ENCODE measurements at places on chromosomes 2 and 18.

DNA sequence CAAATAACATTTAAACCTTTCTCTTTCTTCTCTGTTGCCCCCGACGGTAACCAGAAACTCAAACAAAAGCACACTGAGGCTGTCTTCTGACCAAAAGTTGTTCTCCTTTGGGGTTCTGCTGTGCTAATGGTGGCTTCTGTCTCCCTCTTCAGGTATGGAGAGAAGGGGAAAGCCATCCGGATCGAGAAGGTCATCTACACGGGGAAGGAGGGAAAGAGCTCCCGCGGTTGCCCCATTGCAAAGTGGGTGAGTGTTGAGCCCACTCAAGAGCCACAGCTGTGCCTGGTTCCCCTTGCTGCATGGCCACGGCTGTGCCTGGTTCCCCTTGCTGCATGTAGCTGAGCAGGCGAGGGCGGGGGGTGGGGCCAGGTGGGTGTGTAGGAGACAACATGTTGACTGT lies 67.4 kb downstream of the BOLA3 start:
- no peak for DNase-seq

DNA sequence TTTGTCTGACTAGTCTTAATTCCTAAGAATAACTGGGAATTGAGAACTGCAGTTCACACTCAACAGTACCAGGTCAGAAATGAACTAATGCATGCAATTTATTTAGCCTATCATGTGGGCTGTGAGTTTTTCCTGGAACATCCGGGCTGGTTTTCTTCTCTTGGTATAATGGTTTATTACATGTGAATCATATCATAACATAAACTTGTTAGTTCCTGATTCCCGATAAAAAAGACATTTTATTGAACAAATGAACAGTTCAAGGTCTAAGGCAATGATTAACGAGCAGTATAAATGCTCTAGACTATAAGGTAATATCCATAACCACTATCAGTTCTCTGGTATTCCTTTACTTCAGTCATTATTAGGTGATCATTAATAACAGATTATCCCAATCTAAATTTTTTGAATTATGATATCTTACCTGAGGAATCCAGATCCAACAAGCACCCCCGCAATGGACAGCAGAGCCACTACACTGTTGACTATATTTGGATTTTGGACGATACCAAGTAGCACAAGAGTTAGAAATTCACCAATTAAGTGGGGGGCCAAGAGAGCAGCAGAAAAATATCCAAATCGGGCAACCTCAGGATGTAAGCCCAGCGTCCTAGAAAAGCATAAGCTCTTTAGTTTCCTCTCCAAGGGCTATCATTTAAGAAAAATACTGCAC lies 19.0 kb downstream of the ABCG5 start:
- no peak for DNase-seq

DNA sequence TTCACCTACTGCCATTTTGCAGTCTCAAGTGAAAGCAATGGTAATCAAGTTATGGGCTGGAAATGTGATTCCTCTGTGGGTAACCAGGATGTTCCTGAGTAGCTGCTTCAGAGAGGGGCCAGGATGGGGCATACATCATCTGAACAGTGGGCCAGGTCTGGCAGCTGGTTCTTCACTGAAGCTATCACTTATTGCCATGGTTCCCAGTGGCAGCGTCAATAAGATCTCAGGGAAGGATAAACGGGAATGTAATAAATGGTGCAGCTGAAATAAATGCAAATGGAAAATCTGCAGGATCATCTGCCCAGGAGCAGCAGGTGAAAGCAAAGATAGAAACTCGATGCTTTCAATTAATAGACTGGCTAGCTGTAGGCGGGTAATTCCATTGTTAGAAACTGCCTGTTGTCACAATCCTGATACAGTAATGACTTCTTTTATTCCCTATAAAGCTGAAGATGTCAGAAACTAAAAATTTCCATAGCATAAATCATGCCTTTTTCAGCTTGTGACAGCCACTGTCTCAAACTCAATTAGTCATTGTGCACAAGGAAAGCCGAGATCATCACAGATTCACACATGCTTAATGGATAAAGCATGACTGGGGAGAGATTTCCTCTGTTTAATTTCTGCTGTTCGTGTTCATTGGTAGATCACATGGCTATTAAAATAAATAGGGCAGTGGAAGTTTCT lies 56.2 kb upstream of the CCDC85A start:
- DNase-seq, result no peak

GRCh38 chr2:158969162-158969714 lies 798 bp downstream of the TANC1 start:
- no peak for DNase-seq

GRCh38 chr2:138722316-138722715 lies 57.9 kb downstream of the NXPH2 start:
- DNase-seq, result no peak

DNA sequence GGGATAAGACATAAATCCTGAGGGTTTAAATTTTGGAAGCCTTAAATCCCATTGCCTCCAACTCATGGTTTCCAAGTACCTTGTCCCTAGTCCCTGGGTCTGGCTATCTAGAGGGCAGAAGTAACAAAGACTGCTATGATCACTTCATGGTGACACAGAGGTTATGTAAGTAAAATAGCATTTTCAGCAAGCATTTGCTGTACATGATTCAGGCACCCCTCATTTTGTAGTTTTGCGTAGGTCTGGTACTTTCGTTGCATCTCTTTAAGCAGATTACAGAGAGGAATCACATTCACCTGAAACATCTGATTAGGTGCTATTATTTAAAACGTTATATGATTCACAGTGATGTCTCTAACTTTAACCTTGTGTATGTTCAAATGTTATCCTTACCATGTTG lies 480.1 kb downstream of the XIRP2 start:
- no peak for DNase-seq

GRCh38 chr2:241508240-241509154 lies at the start of gene STK25:
Gene STK25 (minus strand): TSS chr2:241508584. CDS start chr2:241508035, 549 bp downstream.
- DNase-seq, result peak; percentile 89

DNA sequence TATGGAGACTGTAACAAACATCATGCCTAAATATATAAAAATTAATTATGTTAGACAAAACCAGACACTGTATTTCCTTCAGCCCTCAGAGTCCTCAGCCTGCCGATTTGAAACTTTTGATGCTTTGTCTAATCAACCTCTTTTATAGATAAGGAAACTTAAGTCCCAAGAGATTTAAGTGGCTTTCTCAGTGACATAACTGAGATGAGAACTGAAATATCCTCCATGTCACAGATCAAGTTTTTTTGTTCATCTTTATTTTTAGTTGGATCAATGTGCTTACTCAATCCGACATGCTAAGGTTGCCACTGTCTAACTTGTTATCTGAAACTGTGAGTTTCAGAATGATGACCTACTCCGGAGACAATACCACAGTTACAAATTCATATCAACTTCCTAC lies 72.3 kb downstream of the BARD1 start:
- DNase-seq, result no peak

GRCh38 chr2:99777656-99778290 lies 288.0 kb upstream of the REV1 start:
- no peak for DNase-seq

- no peak for DNase-seq
Measured at GRCh38 chr2:9057939-9058761, 54.7 kb upstream of the MBOAT2 start.

- DNase-seq, result no peak
Measured at GRCh38 chr18:49866680-49867079, 53.3 kb upstream of the ACAA2 start.

DNA sequence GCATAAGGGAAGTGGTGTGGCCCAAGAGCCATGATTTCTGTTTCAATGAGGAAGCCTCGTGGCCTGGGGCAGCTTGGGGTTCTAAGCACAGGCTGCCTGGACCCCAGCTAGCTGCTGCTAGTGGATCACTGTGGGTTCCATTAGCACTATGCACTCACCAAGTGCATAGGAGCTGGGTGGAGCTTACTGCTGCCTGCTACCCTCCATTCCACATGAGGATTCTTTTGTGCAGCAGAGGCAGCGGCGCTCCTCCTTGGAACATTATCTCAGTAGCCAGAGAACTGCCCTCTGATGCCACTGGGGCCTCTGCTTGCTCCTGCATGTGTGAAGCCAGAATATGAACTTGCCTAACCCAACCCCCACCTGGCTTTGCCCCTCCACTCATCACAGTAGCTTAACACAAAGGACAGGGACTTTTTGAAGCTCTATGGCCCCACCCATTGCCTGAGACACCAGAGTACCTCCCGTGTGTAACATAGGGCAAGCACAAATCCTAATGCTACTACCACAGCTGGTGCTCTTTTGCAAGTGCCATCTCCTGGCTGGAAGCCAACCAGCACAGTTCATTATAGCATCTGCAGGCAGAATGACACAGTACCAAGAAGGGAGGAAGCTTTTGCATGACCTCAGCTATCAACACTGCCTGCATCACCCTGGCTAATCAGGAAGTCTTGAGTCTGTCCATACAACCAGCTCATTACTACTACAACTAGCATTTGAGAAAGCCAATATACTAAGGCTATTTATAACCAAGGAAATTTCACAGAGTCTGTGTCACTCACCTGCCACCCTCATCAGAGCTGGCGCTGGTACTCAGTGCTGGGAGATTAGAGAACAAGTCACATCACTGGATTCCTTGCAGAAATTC lies 297.0 kb upstream of the GULP1 start:
- DNase-seq, result no peak

- no peak for DNase-seq
Measured at GRCh38 chr2:174026122-174026845, 61.1 kb upstream of the SP3 start.
